ENCODE measurements at places on chromosomes 6 and 20.

DNA sequence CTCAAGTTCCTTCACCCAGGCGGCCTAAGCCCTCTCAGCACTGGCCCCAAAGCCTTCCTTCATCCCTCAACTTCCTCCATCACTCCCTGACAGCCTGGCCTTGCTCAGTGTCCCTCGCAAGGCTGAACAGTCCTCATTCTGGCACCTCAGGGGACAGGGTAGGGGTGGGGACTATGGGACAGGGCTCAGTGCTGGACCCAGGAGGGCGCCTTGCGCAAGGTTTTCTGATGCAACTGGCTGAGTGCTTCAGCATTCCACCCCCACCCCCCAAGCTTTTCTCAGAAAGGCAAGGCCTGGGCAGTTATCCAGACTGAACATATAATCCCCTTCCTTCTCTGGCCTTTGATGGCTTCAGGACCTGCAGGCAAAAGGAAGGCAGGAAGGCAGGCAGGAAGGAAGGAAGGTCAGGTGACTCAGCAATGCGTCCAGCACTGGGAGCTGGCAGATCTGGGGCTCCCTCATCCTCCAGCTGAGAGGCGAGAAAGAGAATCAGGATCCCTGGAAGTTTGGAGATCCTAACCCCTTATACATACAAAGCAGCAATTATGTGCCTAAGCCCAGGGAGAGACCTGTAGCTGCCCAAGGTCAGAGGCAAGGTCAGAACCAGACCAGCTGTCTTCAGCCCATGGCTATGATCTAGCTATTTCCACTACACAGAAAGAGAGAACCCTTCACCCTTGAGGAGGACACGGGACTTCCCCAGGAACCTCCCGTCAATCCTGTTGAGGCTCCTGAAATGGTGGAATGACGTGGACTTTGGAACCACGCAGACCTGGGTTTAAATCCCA, 8.6 kb upstream of the TRIB3 start:
- no peak for DNase-seq

GRCh38 chr6:119129148-119129967, 50.9 kb upstream of the FAM184A start:
- peak; percentile 66 for DNase-seq

GRCh38 chr20:35515949-35516645, 13.4 kb downstream of the C20orf173 start:
- DNase-seq, result no peak

DNA sequence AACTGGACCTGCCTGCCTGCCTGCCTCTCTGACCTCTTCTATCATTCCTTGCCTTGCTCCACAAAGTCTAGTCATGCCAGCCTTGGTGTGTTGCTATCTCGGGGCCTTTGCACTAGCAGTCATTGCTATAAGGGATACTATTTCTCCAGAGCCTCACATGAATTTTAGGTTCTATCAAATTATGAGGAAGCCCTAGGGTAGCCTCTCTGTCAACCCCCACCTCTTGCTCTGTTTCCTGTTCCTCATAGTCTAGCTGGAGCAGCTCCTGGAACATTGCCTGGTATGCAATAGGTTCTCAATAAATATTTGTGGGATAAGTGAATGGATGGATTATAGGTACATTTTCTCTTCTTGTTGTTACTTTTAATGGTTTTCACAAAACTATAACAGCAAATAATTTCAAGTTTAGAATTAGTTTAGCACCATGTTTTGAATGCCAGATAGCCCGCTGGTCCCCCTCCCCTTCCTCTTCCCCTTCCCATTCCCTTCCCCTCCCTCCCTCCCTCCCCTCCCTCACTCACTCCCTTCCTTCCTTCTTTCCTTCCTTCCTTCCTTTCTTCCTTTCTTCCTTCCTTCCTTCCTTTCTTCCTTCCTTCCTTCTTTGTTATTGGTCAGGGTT, 46.9 kb upstream of the DTNBP1 start:
- DNase-seq, result no peak

GRCh38 chr6:54057058-54057457, 54.2 kb upstream of the MLIP start:
- DNase-seq, result no peak

DNA sequence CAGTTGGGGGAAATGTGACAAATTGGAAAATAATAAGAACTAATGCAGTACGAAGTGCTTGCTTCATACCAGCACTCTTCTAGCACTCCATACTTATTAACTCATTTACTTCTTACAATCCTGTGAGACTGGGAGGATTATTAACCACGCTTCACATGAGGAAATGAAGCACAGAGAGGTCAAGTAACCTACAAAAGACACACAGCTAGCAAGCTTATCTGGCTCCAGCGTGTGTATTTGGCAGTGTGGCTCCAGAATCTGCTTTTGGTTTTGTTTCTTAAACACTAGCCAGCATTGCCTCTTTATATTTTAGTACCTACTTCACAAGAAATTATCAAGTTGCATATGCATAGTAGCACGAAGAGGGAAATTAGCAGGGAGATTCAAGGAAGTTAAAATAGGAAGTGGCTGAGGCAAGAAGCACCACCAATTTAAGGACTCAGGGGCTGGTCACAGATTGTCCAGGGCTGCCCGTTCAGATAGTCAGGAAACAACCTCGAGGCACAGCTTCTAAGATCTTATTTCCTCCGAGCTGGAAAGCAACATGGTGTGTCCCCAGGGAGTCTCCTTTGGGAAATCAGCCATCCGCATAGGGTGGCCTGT, 302.7 kb upstream of the PRDM1 start:
- no peak for DNase-seq

DNA sequence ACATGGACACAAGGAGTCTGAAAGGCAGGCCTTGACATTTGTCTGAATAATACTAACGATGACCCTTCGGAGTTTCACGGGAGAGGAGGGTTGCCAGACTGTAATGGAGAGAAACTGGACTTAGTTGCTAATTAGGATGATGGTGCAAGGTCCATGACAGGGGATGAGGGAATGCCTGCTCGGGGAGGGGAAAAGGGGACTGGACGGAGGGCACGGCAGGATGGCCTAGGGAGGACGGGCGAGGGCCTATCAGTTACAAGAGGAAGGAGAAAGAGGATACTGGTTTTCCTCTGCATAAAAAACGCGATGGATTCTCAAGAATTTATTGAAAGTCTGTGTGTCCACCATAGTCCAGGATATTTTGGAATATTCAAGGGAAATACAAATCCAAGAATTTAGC, 42.7 kb downstream of the IRAK1BP1 start:
- no peak for DNase-seq

DNA sequence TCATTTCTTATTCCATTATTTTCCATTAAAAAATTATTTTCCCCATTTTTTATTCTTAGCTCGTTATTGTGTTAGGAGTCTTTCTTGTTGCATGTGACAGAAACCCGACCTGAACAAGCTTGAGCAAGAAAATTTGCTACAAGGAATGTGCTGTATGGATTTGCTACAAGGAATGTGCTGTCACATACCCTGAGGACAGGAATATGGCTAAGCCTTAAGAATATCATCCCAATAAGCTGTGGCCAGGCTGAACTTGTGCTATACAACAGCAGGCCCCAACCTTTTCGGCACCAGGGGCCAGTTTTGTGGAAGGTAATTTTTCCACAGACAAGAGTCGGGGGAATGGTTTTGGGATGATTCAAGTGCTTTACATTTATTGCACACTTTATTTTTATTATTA, 114.0 kb downstream of the TRMT11 start:
- DNase-seq, result no peak

- no peak for DNase-seq
Measured at GRCh38 chr6:167209577-167209975, 51.8 kb upstream of the GPR31 start.

GRCh38 chr20:29741594-29741893, 1515.9 kb upstream of the DEFB115 start:
- DNase-seq, result no peak
